ENCODE measurements at places on chromosomes 6 and 20.

GRCh38 chr6:25387483-25387882 is 108.3 kb downstream of the CARMIL1 start:
- no peak for DNase-seq

DNA sequence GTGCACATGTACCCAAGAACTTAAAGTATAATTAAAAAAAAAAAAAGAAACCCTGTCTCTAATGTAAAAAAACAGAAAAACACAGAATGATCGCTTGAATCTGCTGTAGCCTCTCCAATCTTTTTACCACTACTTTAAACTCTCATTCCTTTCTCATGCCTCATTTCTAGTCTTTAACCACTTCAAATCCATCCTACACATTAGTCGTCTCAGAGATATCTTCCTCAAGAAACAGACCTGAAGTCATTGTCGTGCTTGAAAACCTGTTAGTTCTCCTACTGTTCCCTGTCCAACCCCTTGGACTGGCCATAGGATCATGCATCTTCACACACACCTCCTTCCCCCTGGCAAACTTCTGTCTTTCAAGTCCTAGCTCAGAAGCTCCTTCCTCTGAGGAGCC is 112.1 kb upstream of the BCLAF1 start:
- DNase-seq, result peak; percentile 14

DNA sequence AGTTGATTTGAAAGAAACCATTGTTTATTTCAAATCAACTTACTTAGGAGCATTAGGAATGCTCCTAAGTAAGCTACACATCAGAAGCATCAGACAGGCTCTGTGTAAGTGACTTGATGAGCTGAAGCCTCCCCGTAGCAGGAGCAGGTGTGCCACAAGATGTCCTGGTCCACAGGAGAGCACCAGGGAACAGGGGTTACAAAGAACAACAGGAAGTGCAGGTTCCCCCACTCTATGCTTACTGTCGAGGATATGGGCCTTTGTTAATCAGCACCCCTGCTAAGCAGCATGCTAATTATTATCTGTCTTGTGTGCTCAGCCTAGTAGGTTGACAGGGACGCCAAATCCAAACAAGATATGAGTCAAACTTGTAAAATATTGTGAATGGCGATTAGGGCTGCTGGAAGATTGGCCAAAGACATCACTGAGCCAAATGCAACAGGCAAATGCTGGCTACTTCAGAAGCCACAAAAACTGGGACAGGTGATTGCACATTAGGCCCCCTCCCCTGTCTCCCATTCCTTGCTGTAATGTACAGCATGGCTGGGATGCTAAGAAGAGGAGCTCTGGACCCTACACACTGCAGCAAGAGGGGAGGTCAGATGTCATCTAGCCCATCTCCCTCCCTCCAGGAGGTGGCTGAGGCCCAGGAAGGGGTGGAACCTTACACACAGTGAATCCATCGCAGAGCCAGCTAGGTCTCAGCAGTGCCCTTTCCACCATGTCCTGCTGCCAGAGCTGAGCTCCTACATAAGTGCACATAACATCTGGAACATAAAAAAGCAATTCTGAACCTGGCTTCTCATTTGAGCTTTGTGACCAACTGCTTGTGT is 939 bp downstream of the TGM3 start:
- DNase-seq, result no peak

- no peak for DNase-seq
Observed at GRCh38 chr6:133959667-133960368, 6.8 kb downstream of the TBPL1 start.
